ENCODE measurements at places on chromosomes 7 and 10. TPM values are rescaled to one million over a fixed set of nuclear protein-coding genes. Genes with fewer than 3 reads are reported as not detected.

DNA sequence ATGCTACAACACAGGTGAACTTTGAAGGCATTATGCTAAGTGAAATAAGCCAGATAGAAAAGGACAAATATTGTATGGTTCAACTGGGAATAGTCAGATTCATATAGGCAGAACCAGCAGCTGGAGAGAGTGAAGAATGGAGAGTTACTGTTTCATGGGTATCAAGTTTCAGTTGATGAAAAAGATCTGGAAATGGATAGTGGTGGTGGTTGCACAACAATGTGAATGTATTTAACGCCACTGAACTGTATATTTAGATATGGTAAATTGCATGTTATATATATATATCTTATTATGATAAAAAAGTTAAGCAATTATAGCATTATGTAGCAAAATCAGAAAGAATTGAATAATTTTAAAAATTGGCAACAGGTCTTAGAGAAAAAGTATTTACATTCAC, 3.9 kb downstream of the LMBR1 start:
- no peak for DNase-seq

DNA sequence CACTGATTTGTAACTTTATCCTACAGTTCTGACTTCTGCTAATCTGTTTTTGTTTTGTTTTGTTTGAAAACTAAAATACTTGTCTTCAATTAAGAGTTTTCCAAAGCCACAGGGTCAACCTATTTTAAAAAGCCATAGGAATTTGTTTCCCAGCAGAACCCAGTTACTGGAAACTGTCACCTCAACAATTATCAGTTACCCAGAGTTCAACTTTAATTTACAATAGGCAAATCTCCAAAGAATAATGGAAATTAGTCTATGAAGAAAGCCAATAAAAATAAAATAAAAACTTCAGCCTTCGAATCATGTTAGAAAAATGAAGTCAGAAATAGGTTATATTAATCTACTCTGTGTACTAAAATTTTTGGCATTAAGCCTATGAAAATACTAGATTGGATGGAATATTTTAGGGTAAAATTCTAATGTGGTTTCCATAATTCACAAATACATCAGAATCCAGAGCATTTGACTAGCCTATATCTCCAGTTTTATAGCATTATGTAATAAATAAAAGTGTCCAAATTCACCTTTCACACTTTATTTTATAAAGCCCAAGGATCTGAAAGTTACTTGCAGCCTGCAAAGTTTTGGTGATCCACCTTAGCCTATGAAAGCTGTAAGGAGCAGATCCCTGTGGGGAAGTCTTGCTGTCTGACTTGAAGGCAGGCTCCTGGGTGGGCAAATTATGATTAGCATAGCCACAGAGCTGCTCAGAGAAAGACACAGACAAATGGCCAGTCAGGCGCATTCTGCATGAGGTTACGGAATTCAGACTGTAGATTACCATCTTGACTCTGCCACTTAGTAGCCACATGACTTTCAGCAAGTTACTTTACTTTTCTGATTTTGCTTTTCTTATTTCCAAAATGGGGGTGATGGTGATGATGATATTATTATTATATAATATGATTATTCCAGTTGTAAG, 250.0 kb upstream of the HGF start:
- DNase-seq: no peak

- no peak for DNase-seq
Measured at GRCh38 chr7:26916336-26916735, 51.9 kb upstream of the SKAP2 start.

DNA sequence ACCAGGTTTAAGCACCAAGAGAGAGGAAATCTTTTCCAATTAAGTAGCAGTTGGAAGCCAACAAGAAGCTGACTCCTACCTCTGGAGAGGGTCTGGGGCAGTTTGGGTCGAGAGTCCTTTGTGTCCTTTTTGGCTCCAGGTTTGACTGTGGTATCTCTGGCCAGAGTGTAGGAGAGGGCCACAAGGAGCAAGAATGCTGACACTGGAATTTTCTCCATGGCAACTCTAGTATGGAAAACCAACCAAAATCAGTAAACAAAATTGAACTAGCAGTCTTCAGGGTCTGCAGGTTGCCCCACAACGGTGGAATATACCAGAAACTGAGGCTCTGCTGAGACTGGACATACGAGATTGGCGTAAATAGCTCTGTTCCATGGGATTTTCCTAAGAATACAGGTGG, 3.2 kb downstream of the AGR2 start:
- DNase-seq: no peak

DNA sequence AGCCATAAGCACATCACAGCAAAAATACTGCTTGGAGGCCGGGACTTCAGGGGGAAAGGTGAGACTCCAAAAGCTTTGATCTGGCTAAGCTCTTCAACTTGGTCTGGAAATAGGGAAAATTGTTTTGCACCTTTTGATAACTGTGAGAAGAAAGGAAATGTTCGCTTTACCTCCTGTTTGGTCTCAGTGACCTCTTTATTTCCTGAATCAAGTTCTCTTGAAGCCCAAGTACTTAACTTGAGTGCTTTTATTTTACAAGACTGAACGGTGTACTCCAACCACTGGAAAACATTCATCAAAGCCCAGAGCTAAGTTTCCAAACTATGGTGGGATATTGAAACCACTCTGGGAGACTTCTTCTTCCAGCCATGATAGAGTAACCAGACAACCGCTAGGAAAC, 5.3 kb downstream of the C10orf90 start:
- DNase-seq: no peak

DNA sequence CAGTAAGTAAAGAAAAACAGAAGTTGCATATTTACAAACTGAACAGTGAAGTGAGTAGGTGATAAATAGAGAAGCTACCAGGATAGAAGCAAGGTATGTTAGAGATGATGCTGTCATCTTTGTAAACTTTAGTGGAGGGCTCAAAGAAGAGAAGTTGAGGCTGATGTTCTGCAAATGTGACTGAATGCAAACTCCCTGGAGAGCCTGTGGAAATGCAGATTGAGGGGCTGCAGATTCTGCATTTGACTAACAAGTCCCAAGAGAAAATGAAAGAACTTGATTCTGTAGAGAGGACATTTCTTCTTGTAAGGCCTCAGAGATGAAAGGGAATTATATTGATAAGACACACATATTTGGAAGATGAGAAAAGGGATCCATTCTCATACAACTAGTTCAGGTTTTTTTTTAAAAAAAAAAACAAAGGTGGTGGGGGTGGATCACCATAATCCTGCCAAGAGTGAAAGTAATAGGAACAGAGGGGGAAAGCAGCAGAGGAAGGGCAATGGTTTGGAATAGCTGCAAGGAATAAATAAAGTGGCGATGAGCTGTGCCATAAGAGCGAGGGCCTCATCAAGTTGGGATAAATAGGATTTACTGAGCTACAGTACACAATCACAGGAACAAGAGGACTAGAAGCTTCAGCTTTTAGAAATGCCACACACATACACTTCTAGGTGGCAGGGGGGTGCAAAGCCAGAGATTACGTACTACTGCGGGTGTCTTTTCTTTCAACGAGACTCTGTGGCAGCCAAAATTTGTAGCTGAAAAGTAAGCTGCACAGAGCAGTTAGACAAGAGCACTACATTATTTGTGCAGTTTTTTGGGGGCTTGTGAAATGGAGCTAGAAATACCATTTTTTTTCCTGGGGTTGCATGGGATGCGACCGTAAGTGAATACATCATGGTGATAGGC, 778.5 kb downstream of the NRG3 start:
- DNase-seq: no peak

DNA sequence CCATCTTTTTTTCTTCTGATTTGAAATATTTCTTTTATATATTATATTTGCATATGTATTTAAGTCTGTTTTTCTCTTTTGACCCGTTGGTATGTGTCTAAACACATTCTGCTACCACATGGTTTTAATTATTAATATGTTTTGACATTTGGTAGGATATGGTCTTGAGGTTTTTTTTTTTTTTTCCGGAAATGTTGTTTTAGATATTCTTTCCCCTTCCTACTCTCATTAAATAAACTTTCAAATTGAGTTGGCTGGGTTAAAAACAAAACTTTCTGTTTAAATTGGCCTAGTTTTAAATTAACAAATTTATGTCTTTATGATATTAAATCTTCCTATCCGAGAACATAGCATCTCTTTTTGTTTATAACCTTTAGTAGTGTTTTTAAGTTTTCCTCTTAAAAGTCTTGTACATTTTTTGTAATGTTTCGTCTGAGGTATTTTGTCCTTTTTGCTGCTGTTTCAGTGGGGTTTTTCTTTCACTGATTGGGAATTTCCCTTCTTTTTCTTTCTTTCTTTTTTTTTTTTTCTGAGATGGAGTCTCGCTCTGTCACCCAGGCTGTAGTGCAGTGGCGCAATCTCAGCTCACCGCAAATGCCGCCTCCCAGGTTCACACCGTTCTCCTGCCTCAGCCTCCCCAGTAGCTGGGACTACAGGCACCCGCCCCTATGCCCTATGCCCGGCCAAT, 25.4 kb downstream of the STAM start:
- no peak for DNase-seq

DNA sequence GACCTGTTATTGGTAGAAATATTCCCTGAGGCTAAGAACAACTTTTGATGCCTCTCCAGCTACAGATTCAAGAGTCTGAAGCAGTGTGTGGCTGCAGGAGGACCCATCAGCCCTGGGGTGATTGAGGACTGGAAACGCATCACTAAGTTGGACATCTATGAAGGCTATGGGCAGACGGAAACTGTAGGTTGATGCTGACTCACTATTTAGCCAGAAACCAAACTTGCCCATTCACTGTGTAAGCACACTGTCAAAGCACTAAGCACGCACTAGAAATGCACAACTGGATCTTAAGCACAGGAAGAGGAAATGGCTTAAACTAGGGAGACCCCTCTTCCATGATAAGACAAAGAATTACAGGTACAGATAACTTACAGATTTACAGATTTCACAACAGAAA, 20.8 kb downstream of the ACSM6 start:
- no peak for DNase-seq

- DNase-seq: no peak
Measured at GRCh38 chr7:118642396-118642795, 417.9 kb downstream of the ANKRD7 start.

DNA sequence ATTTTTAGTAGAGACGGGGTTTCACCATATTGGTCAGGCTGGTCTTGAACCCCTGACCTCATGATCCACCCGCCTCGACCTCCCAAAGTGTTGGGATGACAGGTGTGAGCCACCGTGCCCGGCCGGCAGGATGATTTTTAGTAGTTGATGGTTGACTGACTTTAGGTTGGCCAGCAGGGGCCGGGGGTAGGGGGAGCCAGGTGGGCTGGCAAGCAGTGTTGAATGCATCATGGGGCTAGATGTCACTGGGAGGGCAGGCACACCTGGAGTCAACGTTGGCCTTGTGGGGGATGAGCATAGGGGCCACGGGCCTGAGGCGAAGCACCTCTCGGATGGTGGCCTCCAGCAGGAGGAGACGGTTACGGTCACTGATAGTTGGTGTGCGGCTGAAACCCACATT, 5.0 kb downstream of the CYP17A1 start:
- no peak for DNase-seq

GRCh38 chr10:69215405-69216171, 4.5 kb upstream of the HKDC1 start:
- no peak for DNase-seq

GRCh38 chr7:113159746-113160339, 41.5 kb upstream of the SMIM30 start:
- peak; percentile 50 for DNase-seq

- DNase-seq: no peak
Measured at GRCh38 chr10:23326544-23327307, 17.9 kb downstream of the C10orf67 start.

- DNase-seq: no peak
Measured at GRCh38 chr10:20041931-20042330, 225.7 kb downstream of the PLXDC2 start.

Gene NEUROD6
- polyA plus RNA-seq: not detected

Gene SPDYE5
- polyA plus RNA-seq: 1.5 TPM

Gene ITIH2
- 70.2 TPM for polyA plus RNA-seq

Gene STAG3
- polyA plus RNA-seq: 4.8 TPM

Gene TMEM26
- polyA plus RNA-seq: 0.27 TPM

All from hepatocyte (in vitro differentiated cells).